ENCODE measurements at places on chromosomes 2 and 18. TPM values are rescaled to one million over a fixed set of nuclear protein-coding genes. Genes with fewer than 3 reads are reported as not detected.
A peak's percentile ranks its signal among the peaks of the same experiment; 100 is the strongest.

DNA sequence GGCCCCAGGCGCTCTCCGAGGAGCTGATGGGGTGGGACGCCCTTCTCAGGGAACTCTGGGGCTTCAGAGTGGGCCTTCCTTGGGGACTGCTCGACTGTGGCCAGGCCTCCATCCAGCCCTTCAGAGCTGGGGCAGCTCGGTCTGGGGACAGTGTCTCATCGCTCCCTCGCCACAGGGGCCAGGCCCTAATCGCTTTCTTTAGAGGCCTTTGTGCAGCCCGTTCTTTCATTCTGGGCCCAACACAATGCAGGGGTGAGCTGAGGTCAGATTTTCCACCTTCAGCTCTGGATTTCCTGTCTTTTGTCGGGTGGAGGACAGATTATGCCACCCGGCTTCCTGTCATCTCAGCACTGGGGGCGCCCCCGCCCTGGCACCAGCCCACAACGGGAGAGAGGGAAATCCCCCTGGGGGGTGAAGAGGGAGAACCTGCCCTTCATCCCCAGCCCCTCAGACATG, 25.2 kb downstream of the MYCN start:
- H3K27ac ChIP-seq, result peak overlapping the region; percentile 44
- H3K27me3 ChIP-seq, result no peaks in the 10 kb centered on the region
- H3K4me1 ChIP-seq, result peaks cover 24% of the 10 kb centered on the region
- peak overlapping the region; percentile 53 for H3K4me3 ChIP-seq

UGT1A6 gene
- not detected for total RNA-seq

SCYGR2 gene
- total RNA-seq, result not detected

GRCh38 chr2:160224060-160224459, 24.0 kb upstream of the ITGB6 start:
- no peak overlapping the region for H3K27ac ChIP-seq
- no peaks in the 10 kb centered on the region for H3K36me3 ChIP-seq
- no peaks in the 10 kb centered on the region for H3K4me1 ChIP-seq
- no peak overlapping the region for H3K4me3 ChIP-seq

GRCh38 chr2:176598351-176598750, 329.1 kb downstream of the MTX2 start:
- no peaks in the 10 kb centered on the region for H3K36me3 ChIP-seq
- no peak for DNase-seq
- no peak overlapping the region for H3K27ac ChIP-seq
- no peak overlapping the region for H3K4me3 ChIP-seq

DNA sequence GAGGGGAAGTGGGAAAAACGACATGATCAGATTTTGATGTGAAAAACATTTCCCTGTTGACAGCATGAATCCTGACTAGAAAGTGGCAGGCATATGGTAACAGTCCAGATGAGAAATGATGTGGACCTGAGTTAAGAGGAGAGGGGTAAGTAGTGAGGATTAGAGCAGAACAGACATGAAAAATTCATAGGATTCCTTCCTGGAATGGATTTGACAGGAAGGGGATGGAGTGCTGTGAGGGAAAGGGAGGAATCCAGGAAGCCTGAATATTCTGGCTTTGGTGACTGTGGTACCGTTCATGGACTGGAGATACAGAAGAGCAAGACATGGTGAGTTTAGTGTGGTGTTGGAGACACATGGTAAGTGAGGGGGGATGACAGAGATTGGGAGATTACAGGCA, 115.4 kb downstream of the TMEM131 start:
- H3K4me3 ChIP-seq, result no peak overlapping the region
- H3K27ac ChIP-seq, result no peak overlapping the region
- no peaks in the 10 kb centered on the region for H3K4me1 ChIP-seq

GRCh38 chr18:23838801-23839366, 149.6 kb downstream of the LAMA3 start:
- no peaks in the 10 kb centered on the region for H3K36me3 ChIP-seq
- H3K4me1 ChIP-seq, result no peaks in the 10 kb centered on the region
- no peaks in the 10 kb centered on the region for H3K27me3 ChIP-seq
- H3K27ac ChIP-seq, result no peak overlapping the region

- H3K36me3 ChIP-seq, result no peaks in the 10 kb centered on the region
- H3K27ac ChIP-seq, result no peak overlapping the region
- H3K27me3 ChIP-seq, result no peaks in the 10 kb centered on the region
- no peak overlapping the region for H3K4me3 ChIP-seq
- H3K4me1 ChIP-seq, result no peaks in the 10 kb centered on the region
Measured at GRCh38 chr2:180947208-180947689, 33.2 kb upstream of the UBE2E3 start.

DNA sequence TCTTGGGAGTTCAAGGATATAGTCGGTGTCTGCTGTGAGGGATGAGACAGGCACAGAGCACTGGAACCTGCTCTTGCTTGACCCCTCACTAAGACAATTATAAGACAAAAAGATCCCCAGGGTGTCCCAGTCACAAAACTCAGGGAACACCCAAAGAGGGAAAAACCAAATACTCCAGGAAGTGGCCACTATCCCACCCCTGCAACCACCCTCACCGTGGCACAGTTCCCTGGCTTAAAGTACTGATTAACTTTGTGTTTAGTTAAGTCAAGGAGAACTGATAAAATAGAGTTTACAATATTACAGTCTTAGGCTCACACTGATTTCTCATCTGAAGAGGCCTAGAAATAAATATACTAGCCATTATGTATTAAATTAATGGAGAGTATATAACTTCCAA, 13.5 kb downstream of the IL36B start:
- peaks cover 3% of the 10 kb centered on the region for H3K27me3 ChIP-seq
- no peak for DNase-seq
- H3K4me3 ChIP-seq, result no peak overlapping the region
- no peak overlapping the region for H3K27ac ChIP-seq

GATA6 gene
- 0.96 TPM for total RNA-seq

GRCh38 chr18:49739275-49739674, 74.1 kb downstream of the ACAA2 start:
- no peak overlapping the region for H3K27ac ChIP-seq
- no peaks in the 10 kb centered on the region for H3K4me1 ChIP-seq
- no peaks in the 10 kb centered on the region for H3K36me3 ChIP-seq

KCNG2 gene
- not detected for total RNA-seq

DNA sequence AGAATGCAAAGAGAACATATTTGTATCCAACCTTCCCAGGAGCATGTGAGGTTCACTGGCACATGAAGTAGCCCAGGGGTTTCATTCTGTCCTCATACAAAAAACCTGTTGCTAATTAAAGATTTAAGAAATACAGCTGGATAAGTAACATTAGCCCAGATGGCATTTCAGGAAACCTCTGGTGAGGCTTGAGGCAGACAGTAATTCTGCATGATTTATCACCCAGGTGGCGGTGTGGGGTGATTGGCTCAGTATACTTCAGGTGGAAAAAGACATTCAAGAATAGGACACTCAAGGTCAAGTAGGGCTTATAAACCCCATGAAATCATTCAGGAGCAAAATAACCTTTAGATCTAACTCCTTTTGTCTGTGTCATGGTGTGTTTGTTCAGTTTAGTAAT, 237.4 kb downstream of the RNF144A start:
- DNase-seq, result no peak
- no peak overlapping the region for H3K4me3 ChIP-seq
- H3K4me1 ChIP-seq, result no peaks in the 10 kb centered on the region
- no peaks in the 10 kb centered on the region for H3K36me3 ChIP-seq
- H3K27ac ChIP-seq, result no peak overlapping the region

DNA sequence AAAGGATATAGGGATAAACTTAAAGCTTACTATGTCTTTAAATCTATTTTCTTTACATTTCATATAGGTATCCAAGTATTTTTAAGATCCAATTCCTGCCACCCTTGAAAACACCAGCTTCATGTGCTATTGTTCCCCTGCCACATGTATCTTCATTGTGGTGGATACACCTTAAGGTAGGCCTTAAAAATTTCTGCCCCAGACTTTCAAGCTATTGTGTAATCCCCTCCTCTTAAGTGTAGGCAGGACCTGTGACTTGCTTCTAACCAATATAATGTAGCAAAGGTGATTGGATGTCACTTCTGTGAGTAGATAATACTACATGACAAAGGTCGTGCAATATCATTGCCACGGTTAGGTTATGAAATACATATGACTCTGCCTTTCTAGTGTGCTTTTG, 119.5 kb downstream of the RAD51AP2 start:
- H3K4me3 ChIP-seq, result no peak overlapping the region
- H3K4me1 ChIP-seq, result no peaks in the 10 kb centered on the region
- H3K27ac ChIP-seq, result no peak overlapping the region

DNA sequence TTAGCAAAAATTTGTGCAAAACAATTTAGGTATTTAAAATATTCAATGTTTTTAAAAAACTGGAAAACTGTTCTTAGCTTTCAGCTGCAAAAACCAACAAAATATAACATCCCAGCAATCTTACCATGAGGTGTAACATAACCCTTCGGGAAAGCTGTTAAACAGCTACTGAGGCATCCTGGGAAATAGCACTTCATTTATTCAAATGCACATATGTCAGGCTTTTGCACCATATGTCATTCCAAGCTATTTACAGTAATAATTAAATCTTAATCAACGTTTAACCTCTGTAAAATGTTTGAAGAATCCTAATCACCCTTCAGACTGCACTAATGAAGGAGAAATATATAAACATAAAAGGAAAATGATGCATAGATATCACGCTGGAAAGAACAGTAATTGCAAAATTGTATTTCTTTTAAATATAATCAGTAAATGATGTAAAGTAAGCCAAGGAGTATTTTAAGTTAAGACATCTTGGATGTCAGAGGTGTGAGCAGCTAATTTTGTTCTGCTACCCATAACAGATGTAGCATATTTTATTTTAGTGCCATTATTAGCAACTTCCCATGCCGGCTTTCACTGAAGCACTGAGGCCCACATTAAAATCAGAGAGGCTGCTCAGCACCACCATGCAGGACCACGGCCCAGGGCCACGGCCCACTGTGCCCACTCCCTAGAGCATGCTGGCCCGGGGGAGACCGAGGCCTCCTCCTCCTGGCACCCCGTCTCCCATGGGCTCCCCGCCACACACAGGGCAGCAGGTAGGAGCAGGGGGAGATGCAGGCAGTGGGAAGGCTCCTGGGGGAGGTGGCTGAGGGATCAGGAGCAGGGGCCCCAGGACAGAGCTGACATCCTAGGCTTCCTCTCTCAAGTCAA, 30.9 kb downstream of the EMX1 start:
- no peak overlapping the region for H3K4me3 ChIP-seq
- H3K27ac ChIP-seq, result no peak overlapping the region
- no peaks in the 10 kb centered on the region for H3K4me1 ChIP-seq
- H3K36me3 ChIP-seq, result peaks cover 5% of the 10 kb centered on the region

CFLAR gene
- 208 TPM for total RNA-seq

GRCh38 chr2:46167406-46167805, 129.8 kb upstream of the EPAS1 start:
- no peaks in the 10 kb centered on the region for H3K36me3 ChIP-seq
- H3K27ac ChIP-seq, result no peak overlapping the region
- no peak overlapping the region for H3K4me3 ChIP-seq
- H3K4me1 ChIP-seq, result no peaks in the 10 kb centered on the region
- no peak for DNase-seq

DNA sequence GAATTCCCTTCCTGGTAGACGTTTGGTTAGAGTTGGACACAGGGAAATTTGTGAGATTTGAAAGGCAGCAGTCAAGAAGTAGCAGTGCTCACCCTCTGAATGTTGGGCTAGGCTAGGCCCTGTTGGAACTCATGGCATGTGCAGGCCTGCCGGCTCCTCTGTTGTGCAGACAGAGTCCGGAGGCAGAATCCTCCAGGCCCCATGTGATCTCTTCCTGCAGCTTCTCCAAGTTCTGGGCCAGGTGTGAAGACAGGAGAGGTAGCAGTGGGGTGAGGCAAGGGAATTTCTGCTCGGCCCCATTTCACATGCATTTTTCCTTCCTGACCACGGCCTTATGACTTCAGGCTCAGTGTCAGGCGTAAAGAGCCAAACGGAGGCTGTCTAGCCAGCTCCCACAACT, 36.9 kb upstream of the RAB31 start:
- no peaks in the 10 kb centered on the region for H3K4me1 ChIP-seq
- no peaks in the 10 kb centered on the region for H3K36me3 ChIP-seq
- H3K4me3 ChIP-seq, result no peak overlapping the region
- H3K27ac ChIP-seq, result no peak overlapping the region
- H3K27me3 ChIP-seq, result no peaks in the 10 kb centered on the region

- no peak overlapping the region for H3K4me3 ChIP-seq
- H3K4me1 ChIP-seq, result no peaks in the 10 kb centered on the region
- DNase-seq, result no peak
- H3K27ac ChIP-seq, result no peak overlapping the region
- H3K27me3 ChIP-seq, result no peaks in the 10 kb centered on the region
Measured at GRCh38 chr2:67567886-67568285, 170.8 kb downstream of the ETAA1 start.

DNA sequence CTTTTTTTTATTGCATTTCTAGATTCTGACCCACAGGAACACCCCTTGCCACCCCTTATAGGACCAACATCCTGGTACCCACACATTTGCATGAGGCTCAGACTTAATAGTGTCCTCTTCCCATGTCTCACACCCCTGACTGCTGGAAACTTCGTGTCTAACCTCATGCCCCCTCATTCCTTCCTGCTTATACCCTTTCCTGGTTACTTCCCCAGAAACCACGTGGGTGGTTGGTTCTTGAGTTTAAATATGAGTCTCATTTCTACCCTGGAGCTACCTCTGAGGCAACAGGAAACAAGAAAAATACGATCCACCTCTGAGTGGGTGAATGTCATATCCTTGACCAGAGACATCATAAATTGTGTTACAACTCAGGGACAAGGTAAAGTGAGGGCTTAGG, 1.6 kb downstream of the TNP1 start:
- no peak for DNase-seq
- H3K36me3 ChIP-seq, result no peaks in the 10 kb centered on the region
- no peak overlapping the region for H3K4me3 ChIP-seq
- H3K27ac ChIP-seq, result no peak overlapping the region

DNA sequence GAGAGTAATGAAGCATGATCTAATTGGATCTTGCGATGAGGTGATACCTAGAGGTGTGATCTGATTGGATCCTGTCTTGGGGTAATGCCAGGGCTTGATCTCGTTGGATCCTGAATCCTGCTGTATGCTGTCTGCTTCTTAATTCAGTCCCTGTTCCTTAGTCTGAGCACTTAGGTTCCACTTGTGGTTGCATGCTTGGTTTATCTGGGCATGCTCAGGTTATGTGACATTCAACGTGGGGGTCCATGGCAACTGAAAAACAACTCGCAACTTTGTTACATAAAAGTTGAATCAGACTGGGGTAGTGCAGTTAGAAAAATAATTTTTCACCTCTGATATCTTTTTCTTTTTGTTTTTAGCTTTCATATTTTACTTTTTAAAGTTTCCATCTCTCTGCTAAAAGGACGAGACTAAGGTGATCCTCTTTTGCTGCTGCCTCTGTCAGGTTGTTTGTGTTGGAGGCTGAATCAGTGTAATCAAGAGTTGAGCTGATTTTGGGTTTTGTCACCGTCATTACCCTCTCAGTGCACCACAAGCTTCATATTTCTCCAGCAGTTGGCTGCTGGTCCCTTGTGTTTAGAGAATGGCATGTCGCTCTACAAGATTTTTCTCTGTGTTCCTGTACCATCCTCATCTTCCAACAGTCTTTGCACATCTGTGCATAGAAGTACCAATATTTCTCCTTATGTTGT, 67.9 kb downstream of the NCOA1 start:
- H3K4me1 ChIP-seq, result peaks cover 3% of the 10 kb centered on the region
- H3K27ac ChIP-seq, result no peak overlapping the region
- H3K27me3 ChIP-seq, result no peaks in the 10 kb centered on the region
- H3K4me3 ChIP-seq, result no peak overlapping the region

- DNase-seq, result no peak
- H3K4me1 ChIP-seq, result peaks cover 11% of the 10 kb centered on the region
- peak overlapping the region; percentile 91 for H3K4me3 ChIP-seq
- H3K27me3 ChIP-seq, result no peaks in the 10 kb centered on the region
- peak overlapping the region; percentile 92 for H3K27ac ChIP-seq
Measured at GRCh38 chr18:49813069-49813318, 339 bp downstream of the ACAA2 start.

Data from T-cell (primary cell).